ENCODE measurements at places on chromosomes 1 and 21.

- no peak for DNase-seq
Observed at GRCh38 chr1:32263744-32264143, 12.7 kb downstream of the LCK start.

GRCh38 chr1:44664730-44665370 is 9.4 kb downstream of the TMEM53 start:
- DNase-seq = no peak

DNA sequence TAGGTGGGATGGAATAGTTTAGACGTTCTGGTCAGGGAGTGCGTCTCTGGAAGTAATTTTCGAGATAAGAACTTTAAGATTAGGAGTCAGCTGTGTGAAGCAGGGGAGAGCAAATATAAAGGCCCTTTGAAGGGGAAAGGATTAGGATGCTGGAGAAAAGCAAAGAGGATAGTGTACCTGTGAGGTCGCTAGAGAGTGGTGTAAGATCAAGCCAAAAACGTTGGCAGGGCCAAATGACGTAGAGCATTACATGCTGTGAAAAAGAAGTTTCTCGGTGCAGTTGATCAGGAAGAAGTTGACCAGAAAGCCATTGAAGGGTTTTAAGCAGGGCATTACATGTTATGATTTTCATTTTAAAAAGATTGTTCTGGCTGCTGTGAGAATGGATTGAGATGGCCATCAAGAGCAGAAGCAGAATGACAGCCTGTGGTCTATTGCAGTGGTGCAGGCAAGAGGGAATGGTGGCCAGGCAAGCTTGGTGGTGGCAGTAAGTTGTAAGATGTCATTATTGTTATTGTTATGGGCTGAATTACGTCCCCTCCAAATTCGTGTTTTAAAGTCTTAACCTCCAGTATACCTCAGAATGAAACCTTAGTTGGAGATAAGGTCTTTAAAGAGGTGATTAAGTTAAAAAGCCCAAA is 113.6 kb upstream of the KIF26B start:
- DNase-seq = no peak

GRCh38 chr1:225470211-225471108 is 42.6 kb upstream of the LBR start:
- DNase-seq = no peak

DNA sequence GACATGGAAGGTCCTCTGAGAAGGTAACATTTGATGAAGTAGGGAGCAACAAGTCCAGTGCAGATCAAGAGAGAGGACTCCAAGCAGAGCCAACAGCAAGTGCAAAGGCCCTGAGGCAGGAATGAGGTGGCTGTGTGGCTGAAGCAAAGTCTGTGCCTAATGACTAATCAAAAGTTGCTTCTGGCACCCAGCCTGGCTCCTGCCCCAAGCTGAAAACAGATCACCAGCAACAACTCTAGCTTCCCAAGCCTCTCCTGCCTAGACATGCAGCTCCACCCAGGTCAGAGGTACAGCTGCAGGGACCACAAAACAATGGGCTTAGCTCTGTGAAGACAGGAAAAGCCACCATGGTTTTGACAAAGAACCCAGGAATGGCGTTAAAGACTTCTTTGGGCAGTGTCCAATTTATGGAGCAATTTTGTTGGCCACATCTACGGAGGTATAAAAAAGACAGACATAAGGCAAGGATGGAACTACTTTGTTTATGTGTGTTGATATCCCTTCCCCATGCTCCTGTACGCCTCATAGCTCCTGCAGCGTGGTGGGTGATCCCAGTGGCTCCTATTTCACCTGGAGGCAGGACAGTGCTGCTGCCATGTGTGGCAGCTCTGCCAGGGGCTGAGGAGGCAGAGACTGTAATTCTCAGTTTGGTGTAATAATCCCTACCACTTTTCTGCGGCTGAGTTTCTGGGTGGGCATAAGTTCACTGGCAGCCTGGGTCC is 26.4 kb upstream of the IGSF3 start:
- DNase-seq = no peak

Measured in D721Med (cell line).